ENCODE measurements at places on chromosomes 7 and 10.

DNA sequence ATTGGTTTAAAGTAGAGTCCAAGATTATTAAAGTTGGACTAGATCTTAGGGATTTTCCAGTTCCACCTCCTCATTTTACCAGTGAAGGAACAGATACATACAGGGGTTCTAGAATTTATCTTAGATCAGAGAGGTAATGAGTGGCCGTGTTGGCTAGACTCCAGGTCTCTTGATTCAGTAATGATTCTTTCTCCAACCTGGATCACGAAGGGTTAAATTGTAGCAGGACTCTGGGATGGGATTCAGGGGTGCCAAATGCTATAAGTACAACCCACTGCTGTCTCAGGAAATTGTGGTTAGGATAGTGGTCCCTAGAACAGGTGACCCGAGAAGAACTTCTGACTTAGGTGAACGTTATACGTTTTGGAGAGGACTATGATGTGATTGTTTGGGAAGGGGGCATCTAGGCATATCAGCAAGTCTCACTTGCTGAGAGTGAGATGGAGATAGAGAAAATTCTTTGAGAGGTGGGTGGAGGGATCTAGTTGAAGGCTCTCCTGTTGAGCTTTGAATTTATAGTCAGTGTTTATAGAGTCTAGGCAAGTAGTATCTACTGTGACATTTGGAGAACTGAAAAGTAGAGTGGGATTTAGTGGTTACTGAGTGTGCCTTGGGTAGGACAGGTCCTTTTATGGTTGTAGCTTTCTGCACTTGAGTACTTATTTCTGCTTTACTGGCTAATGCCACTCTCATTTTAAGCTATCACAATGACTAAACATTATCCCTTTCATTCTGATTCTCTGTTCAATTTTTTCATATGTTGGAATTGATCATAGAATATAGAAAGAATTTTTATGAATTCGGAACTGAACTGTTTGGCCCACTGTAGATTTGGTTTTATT is 58.3 kb downstream of the ST7 start:
- DNase-seq: no peak

GRCh38 chr7:15554081-15554480 is 7.7 kb downstream of the AGMO start:
- DNase-seq: no peak

- peak; percentile 23 for DNase-seq
Observed at GRCh38 chr7:30727061-30727945, 24.6 kb upstream of the INMT start.

DNA sequence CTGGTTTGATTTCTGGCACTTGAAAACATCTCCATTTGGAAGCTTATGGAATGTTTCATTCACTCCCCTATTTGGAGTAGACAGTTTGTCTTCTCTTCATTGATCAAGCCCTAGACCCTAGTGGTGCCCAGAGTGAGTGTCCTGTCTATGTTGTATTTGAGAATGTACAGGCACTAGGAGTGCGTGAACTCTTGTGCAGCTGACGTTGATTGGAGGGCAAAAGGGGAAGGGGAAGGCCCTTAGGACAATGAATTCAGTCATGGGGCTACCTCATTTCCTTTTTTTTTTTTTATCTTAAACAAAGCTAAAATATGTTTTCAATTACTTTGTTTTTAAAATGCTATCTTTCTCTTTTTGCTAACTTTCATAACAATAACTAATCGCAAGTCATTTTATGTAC is 66.5 kb downstream of the ADD3 start:
- no peak for DNase-seq

DNA sequence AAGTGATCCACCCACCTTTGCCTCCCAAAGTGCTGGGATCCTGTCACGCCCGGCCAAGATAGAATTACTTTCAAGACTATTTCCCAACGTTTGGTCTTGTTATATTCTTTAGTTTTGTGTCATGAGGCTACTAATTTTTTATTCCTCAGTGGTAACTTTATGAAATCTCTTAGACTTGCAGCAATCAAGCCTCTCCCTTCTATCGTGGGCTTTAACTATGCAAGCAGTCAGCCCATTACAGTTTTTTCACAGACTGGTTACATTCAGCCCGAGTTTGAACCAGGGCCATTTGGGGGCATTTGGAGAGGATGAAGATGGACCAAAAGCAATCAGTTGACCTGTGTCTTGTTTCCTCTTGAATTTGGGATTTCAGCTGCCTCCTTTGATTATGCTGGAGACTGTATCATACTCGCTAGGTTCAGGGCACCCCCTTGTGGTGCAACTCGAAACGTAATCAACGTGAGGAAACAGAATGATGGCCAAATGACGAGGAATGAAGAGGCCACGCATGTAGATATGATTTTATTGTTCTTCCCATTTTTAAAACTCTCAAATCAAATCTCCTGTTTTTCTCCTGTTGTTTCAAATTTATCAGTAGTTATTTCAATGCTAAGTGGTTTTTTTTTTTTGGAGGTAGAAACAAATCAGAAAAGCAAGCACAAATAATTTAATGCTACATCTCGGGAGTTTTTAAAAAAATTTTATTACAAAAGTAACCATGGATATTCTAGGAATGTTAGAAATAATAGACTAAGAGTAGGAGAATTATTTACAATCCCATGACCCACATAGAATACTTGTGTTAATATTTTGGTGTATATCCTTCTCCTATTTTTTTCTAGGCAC is 151.6 kb downstream of the KIAA1217 start:
- no peak for DNase-seq

- no peak for DNase-seq
Observed at GRCh38 chr7:39676346-39676745, 53.0 kb downstream of the RALA start.

DNA sequence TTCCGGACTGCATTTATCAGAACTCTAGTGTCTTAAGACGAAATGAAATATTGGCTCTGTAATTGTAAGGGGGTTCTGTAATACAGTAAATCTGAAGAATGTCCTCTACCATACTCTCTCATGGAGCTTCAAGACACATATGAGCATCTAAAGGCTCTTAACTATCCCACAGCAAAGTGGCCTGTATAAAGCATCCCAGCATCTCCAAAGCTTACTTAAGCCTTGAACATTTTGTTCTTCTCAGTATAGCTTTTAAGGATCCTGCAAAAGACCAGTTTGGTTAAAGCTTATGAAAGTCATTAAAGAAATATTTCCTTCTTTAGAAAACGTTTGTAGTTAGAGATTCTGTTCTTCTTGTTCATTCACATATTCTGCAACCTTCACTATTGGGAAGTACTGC is 75.1 kb downstream of the HGF start:
- DNase-seq: no peak

GRCh38 chr10:112613620-112614019 is 166.6 kb downstream of the VTI1A start:
- DNase-seq: no peak

GRCh38 chr10:47026301-47027107 is 115.3 kb downstream of the PTPN20 start:
- DNase-seq: no peak

GRCh38 chr10:43134126-43134905 is 3.9 kb upstream of the CSGALNACT2 start:
- no peak for DNase-seq

- DNase-seq: no peak
Observed at GRCh38 chr10:130052193-130052592, 58.4 kb downstream of the C10orf143 start.
